Fibroblast of skin of right biceps (primary cell): ENCODE measurements at places on chromosomes 2 and 18.

- DNase-seq = peak; percentile 7
Observed at GRCh38 chr18:35740656-35741055, 159.1 kb downstream of the GALNT1 start.

DNA sequence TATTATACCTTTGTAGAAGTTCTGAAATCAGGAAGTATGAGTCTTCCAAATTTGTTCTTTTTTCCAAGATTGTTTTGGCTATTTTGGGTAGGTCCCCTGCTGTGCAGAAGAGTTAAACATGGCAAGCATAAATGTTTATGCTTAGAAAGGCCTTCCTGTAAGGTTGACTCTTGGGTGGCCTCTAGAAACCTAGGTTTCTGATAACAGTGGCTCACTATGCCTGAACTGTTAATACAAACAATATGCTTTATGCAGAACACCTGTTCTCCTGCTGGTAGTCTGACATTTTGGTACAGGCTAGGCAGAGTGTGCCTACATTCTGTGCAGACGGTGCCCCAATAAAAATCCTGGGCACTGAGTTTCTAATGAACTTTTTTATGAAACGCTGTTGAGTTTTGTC lies 10.1 kb downstream of the PTPN18 start:
- no peak for DNase-seq

- no peak for DNase-seq
Observed at GRCh38 chr2:145029081-145029480, 509.2 kb upstream of the ZEB2 start.

DNA sequence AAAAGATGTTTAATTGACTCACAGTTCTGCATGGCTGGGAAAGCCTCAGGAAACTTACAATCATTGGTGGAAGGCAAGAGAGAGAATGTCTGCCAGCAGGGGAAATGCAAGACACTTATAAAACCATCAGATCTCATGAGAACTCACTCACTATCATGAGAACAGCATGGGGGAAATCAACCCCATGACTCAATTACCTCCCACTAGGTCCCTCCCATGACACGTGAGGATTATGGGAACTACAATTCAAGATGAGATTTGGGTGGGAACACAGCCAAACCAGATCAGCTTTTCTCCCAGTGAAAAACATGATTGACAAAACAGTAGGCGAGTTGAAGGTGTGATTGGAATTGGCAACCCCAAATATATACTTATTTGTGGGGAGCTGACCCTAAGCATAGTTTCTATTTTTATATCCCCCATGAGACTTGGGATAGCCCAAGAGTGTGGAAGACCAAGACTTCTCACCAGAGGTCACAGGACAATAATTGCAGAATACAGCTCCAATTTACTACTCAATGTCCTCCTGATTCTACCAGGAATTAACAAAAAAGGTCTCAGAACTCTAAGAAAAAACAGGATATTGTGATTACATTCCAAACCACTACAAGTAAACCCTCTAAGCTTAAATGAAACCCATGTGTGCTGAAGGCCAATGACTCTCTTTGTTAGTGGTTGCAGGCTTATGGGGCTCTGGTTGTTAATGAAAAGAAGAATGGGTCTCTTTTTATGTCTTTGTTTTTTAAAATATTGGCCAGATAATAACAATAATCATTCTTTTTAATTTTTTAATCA lies 96.1 kb upstream of the PIK3C3 start:
- peak; percentile 11 for DNase-seq

DNA sequence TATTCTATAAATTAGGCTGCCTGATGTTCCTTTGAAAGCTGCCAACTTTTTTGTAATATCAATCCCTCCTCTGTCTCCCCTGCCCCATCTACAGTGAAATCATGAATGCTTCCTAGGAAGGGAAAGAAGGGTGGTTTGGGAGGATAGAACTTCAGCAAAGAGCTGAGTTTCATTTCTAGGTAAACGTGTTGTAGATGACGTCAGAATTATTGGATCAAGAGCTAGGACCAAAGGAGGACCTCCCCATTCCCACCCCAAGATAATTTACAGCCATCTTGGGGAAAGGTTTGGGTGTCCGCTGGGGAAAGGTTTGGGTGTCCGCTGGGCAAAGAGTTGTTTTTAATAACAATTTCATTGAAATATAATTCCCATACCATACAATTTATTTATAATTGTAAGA lies 11.2 kb upstream of the ANKRD53 start:
- DNase-seq = no peak

- no peak for DNase-seq
Observed at GRCh38 chr18:14975431-14975830, 227.5 kb downstream of the ANKRD30B start.

GRCh38 chr2:96954011-96954846 lies 32.2 kb downstream of the FAM178B start:
- DNase-seq = no peak

- no peak for DNase-seq
Observed at GRCh38 chr2:231013820-231014219, 17.9 kb downstream of the SPATA3 start.

- DNase-seq = peak; percentile 6
Observed at GRCh38 chr2:104431701-104432121, 422.2 kb upstream of the POU3F3 start.

GRCh38 chr2:193963472-193964119 lies 1693.4 kb upstream of the SLC39A10 start:
- DNase-seq = peak; percentile 46

DNA sequence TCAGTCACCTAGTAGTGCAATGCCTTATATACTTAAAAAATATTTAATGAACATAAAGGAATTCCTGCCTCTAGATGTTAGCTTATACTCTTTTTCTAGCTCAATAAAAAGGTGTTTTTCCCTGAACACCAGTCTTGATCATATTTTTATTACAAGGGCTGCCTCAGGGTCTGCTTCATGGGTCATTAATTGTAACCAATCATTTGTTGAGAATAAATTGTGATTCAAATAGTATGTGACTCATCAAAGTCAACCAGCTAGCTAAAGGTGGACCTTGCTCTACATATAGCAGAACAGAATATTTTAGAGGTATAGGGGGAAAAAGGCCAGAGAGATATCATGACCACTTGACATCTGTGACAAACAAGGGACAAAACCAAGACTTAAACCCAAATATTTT lies 114.0 kb downstream of the PIK3C3 start:
- no peak for DNase-seq

- DNase-seq = no peak
Observed at GRCh38 chr2:38322224-38322914, 54.7 kb downstream of the ATL2 start.

DNA sequence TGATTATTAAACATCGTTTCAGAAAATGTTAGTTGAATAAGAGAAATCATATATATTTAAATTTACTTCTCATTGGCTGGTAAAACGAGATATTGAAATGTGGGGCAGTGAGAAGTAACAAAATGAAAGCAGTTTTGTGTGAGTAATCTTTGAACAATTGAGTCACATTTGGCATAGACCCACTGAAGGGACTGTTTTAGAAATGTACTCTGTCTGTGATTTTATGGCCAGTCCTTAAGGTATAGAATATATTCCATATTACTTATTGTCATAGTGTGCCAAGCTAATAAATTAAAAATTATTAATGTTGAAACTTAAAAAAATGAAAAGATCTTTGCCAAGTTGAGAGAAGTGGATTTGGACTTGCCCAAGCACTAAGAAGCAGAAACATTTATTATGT lies 222.4 kb upstream of the COL3A1 start:
- DNase-seq = no peak

DNA sequence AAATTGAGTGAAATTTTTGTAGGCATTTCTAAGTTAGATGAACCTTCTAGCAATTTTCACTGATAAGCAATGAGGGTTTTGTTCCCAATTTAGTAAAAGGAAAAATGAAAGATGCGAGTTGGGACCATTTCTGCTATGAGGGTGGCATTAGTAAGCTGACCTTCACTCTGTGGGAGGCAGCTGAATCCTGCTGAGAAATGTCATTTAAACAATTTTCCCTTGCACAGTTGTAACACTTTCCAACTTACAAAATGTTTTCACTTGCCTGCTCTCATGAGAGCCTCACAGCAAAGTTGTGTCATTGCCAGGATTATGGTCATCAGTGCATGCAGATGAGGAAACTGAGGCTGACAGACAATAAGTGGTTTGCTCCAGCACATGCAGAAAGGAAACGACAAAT lies 527.7 kb downstream of the TNS1 start:
- no peak for DNase-seq

GRCh38 chr2:176784633-176785200 lies 427.9 kb upstream of the HNRNPA3 start:
- peak; percentile 30 for DNase-seq

DNA sequence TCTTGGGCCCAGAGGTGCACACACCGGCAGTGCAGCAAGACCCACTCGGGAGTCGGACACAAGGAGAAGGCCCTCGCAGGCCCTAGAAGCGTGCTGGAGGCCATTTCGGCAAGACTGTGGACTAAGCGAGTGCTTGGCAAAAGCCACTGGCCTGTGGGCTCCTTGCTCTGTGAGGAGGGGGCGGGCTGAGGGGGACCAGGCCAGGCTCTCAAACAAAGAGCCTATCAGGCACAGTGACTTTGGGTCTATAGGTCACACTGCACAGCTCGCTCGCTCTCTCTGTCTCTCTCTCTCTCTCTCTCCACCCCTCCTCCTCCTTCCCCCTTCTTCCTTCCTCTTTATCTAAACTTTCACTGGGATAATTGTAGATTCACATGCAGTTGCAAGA lies 23.6 kb upstream of the ZCCHC2 start:
- no peak for DNase-seq

- no peak for DNase-seq
Observed at GRCh38 chr2:105154119-105154818, 87.3 kb upstream of the GPR45 start.
